ENCODE measurements at places on chromosomes 3 and 15.

- no peak for DNase-seq
Observed at GRCh38 chr3:129347458-129347845, 68.8 kb downstream of the HMCES start.

GRCh38 chr3:55474213-55474632 lies 12.9 kb downstream of the WNT5A start:
- DNase-seq = no peak

GRCh38 chr3:136184703-136185102 lies 11.4 kb downstream of the MSL2 start:
- no peak for DNase-seq

- DNase-seq = no peak
Observed at GRCh38 chr3:79285380-79285779, 482.4 kb downstream of the ROBO1 start.

- DNase-seq = no peak
Observed at GRCh38 chr3:128462341-128462910, 4.3 kb downstream of the DNAJB8 start.

DNA sequence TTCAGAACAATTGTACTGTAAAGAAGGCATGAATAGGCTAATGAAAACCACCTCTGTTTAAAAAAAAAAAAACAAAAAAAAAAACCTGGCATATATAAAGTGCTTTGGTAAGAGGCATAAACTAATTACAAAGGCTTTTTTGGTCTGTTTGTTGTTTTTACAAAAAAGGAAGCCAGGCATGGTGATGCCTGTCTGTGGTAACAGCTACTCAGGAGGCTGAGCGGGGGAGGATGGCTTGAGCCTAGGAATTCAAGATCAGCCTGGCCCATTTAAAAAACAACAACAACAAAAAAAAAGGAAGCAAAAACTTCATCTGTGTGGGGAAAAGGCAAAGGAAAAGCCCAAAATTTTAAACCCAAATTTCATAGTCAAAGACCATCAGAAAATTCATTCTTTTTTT lies 47.0 kb downstream of the OSBPL10 start:
- no peak for DNase-seq

DNA sequence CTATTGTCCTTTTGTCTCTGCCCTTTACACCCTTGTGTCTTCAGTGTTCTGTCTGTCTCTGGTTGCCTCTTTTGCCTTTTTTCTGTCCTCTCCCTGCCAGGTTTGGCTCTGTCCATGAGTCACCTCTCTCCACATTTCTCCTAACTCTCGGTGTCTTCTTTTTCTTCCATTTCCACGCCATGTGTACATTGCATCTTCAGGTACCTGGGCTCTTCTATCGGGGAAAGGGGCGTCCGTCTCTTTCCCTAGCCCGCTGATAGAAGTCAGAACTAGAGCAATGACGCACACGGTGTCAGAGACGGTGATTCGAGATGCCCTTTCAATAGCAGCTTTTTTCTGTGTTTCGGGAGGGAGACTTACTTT lies 641 bp downstream of the OPA1 start:
- DNase-seq = peak; percentile 43

GRCh38 chr3:127676456-127676855 lies 3.7 kb downstream of the ABTB1 start:
- DNase-seq = peak; percentile 60

GRCh38 chr3:36596419-36596818 lies 167.9 kb downstream of the DCLK3 start:
- DNase-seq = no peak

- no peak for DNase-seq
Observed at GRCh38 chr3:107612664-107613084, 89.9 kb downstream of the BBX start.

DNA sequence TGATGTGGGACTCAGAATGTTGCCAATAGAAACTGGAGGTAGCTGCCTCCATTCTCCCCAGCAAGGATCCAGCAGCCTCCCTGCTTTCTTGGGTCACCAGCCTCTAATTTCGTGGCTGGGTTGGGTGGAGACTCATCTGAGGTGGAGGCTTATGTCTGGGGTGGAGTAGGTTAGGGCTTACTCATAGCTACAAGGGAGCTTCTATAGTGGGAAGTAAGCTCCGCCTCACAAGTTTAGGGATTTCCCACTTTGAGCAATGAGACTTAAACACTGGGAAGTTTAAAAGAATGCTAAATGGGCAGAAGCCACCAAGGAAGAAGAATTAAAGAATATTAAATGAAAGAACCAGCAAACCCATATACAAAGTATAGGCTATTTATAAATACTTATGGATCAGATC lies 63.8 kb downstream of the GJD2 start:
- no peak for DNase-seq

DNA sequence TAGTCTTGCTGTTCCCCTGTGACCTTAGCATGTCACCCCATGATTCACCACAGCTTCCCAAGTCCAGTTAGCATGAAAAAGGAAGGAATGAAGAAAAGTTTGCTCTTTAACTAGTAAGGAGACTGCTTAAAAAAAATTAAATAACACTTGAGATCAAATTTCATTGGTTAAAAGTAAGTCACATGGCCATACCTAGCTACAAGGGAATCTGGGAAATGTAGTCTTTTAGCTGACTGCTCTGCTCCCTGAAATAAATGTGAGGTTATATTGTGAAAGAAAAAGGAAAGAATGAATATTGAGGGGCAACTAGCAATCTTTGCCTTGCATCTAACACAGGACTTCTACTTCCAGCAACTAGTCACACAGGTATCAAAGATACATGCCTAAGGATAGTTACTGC lies 84.7 kb upstream of the LRRN1 start:
- DNase-seq = no peak

DNA sequence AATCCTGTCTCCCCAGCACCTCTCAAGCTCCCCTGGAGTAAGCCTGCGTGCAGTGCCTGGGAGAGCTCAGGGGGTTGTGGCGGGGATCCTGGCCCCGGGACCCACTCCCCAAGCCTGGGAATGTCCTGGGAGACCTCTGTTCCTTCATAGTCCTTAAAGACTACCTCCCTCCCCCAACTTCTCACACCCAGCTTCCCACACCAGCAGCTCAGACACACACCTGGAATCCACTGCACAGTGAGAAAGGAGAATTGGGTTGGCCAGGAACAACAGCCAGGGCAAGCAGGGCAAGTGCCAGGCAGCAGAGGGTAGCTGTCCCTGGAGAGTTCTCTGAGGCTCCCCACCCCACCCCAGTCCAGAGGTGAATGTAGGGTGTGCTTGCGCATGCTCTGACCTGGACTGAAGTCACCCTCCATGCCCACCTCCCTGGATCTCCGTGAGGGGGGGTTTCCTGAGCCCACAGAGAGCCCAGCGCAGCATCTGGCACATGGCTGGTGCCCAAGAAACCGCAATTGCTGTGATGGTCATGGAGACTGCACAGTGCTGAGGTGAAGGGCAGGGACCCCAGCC lies 22.2 kb downstream of the PSTPIP1 start:
- DNase-seq = no peak

DNA sequence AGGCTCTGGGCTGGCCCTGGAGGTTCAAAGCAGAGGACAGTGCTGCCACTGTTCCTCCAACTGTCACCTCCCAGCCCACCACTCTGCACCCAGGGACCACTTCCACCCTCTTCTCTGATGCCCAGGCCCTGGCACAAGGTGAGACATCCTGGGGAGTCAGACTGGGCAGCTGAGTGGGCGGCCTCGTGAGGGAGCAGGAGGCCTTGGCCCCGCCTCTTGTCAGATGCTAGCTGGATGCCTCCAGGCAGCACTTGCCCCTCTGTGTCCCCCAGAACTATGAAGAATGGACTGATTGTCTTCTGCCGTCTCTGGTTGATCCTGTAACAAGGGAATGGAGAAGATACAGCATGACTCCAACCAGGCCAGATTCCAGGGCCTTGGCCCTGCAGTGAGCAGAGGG lies 191.0 kb upstream of the LINGO1 start:
- no peak for DNase-seq

DNA sequence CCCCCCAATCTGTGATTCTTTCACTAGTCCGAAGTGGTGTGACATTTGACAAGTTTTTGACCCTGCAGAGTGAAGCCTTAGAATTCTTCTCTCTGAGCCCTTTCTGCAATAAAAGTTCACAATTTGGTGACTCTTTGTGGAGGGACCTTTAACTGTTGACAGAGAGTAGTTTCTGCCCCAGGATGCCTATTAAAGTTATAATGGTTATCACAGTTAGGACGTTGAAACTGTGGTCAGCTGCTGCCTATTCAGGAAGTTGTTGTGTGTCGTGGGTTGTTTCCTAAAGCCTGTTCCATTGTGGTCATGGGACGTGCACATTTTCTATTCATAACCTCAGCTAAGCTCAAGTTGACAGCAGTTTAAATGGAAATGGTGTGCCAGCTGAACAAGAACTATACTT lies 274.5 kb downstream of the NEK10 start:
- no peak for DNase-seq

- DNase-seq = no peak
Observed at GRCh38 chr15:54840621-54841398, 355.9 kb downstream of the RSL24D1 start.

- no peak for DNase-seq
Observed at GRCh38 chr15:80003934-80004472, 33.0 kb upstream of the BCL2A1 start.

DNA sequence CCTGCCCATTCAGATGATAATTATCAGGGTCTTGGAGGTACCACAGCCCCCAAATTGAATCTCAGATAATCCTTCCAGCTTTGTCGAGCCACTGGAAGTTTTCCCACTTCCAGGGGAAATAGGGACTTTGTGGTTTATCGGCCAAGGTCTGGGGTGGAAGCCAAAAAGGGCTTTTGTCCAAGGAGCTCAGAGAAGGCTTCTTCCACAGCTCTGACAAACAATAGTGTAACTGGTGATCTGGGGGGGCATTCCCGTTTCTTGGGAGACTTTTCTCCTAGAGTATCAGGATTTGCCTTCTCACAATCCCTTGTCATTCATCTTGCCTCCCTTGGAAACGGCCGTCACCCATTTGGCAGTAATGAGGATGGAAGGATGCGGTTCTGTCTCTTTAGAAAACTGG lies 18.4 kb downstream of the SRGAP3 start:
- DNase-seq = no peak

- DNase-seq = no peak
Observed at GRCh38 chr3:25695731-25696420, 31.2 kb upstream of the TOP2B start.

DNA sequence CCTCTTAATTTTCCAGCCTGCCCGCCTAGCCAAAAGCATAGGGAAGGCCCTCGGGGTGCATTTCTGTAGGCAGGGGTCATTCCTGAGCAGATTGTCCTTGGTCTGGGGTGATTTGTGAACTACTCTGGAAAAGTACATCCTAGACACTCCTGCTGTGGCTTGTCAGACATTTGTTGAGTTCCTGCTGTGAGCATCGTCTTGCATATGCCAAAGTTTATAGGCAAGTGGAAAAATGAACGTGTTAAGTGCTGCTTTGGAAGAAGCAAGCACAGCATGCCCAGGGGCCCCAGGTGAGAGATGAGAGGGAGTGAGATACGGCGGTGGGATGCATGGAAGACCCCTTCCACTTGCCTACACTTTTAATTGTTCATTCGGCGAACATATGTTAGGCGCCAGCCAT lies 237.7 kb upstream of the ST8SIA2 start:
- DNase-seq = no peak

- DNase-seq = no peak
Observed at GRCh38 chr3:138726946-138727730, 107.6 kb downstream of the PIK3CB start.

- DNase-seq = no peak
Observed at GRCh38 chr3:143888166-143888565, 39.9 kb upstream of the SLC9A9 start.

DNA sequence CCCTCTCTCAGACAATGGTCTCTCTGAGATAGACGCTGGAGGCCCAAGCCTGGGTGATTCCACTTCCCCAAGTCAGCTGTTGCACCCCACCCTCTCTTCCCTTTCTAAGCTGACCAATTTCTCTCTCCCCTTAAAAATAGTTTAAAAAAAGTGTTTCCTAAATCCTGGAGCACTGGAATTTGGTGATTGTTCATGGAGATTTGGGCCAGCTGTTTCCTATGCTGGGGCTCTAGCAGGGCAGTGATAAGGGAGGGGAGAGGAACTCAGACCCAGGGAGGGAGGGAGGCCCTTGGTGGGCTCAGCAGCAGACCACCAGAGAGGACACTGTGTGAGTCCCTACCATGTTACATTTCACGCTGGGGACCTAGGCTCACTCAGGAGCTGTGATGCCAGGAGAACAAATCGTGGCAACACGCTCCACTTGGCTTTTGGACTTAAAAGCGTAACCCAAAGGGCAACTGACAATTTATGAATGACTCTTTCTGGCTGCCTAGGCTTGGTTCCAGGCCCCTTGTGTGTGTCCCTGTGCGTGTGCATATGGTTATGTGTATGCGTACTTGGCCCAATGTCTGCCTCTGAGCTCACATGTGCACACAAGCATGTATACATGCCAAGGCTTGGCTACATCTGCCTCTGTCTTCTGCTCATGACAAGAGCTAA lies 59.8 kb upstream of the INSYN1 start:
- DNase-seq = no peak

DNA sequence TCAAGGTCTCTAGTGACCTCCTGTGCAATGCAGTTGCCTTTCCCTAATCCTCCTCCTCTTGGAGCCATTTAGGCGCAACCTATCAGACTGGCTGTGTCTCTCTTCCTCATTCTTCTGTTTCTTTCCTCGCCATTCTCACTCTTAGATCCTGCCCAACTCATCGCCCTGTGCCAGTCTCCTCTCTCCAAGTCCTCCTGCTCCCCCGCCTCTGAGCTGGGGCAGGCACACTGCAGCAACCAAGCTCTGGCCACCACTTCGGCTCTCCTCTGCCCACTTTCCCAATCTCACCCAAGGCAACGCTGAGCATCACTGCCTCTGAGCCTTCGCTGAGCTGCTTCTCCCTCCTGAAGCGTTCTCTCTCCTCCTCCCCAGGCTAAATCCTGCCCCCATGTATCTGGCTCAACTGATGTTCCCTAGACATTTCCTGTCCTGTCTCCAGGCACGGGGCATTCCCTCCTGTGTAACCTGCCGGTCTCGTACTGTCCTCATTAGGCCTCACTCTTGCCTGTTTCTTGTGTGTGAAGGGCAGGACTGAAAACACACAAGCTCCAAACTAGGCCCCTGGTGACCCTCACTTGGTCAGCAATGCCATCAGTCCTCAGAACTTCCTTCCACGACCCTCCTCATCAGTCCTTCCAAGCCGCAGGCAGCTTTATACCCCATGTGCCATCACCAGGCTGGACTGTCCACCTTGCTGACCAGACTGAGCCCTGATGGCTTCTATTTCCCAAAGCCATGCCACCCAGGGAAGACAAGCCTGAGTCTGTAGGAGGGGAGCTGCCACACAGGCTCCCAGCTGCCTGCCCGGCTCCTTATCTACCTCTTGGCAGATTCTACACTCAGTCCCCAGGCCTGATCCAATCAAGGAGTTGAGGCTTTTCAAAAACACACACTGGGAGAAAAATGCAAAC lies 85.6 kb downstream of the SEC22A start:
- DNase-seq = no peak

All from NCI-H524 (cell line).